SJCRH30 (cell line): ENCODE measurements at places on chromosomes 3 and 15.
A peak's percentile ranks its signal among the peaks of the same experiment; 100 is the strongest.

DNA sequence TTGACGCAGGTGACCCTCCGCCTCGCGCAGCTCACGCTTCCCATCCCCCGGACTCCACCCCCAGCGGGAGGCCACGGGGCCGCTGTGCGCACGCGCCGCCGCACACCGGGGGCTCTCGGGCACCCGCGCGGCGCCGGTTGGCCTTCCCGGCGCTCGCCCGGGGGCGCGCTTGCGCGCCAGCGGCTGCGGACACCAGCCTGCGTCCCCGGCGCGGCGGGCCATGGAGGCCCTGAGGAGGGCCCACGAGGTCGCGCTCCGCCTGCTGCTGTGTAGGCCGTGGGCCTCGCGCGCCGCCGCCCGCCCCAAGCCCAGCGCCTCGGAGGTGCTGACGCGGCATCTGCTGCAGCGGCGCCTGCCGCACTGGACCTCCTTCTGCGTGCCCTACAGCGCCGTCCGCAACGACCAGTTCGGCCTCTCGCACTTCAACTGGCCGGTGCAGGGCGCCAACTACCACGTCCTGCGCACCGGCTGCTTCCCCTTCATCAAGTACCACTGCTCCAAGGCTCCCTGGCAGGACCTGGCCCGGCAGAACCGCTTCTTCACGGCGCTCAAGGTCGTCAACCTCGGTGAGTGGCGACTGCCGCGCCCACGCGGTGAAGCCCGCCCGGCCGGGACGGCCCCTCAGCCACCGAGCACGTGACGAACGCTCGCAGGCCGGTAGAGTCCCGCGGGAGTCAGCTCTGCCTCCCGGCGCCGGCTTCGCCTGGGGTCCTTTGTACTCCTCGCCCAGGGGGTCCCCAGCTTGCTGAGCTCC is at the start of gene C15orf61:
Gene C15orf61, plus strand, starts transcription at position 103 of the 754 bp plus-strand sequence. Its CDS starts 118 bp downstream, at position 221.
- peak; percentile 83 for DNase-seq

DNA sequence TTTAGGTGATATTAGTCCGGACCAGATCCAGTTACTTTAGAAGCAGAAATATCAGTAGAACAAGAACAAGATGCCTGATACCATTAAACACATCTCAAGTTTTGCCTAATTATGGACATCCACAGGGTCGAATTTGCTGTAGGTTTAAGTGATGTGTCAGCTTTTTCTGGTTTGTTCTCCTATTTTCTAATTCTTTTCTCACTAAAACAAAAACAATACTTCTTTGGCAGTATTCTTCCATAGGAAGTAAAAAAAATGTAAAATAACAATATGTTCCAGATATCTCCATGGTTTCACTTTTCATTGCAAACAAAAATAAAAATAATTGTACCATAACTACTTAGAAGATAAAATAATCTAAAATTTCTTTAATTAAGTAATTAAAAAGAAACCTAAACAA is 265.7 kb downstream of the SHOX2 start:
- DNase-seq, result no peak

- DNase-seq, result peak; percentile 42
These were observed 14.7 kb downstream of the IGSF11 start for GRCh38 chr3:119019767-119020518.

DNA sequence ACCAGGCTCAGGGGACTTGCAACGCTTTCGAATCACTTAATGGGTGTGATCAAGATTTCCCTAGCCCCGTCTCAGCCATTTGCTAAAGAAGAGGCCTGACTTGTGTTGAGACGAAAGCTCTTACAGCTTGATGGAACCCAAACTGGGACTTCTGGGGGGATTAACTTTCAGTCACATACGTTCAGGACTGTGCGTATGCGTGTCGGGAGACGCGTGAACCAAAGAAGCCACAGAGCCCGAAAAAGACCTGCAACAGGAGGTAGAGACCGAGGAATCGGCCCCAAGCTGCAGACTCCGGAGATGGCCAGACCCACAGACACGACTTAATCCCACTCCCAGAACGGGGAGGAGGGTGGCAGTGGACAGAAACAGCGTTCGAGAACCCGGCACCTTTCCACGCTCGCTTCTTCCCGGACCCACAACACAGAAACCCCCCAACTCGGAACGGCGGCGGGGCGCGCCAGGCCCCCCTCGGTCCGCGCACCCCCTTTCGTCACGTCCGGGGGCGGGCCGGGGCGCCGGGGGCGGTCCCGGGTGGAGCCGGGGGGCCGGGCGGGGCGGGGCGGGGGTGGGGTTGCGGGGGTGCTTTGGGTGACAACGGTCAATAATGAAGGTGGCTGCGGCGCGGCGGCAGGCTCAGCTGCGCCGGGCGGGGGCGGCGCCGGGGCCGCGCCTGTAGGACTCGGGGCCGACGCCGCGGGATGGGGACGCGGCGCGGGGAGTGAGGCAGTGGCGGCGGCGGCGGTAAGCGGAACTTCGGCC is at the start of gene ATP11B:
Gene ATP11B, plus strand, starts transcription at position 604 of the 762 bp plus-strand sequence. CDS start 256 bp downstream, outside the sequence.
- DNase-seq, result peak; percentile 76

DNA sequence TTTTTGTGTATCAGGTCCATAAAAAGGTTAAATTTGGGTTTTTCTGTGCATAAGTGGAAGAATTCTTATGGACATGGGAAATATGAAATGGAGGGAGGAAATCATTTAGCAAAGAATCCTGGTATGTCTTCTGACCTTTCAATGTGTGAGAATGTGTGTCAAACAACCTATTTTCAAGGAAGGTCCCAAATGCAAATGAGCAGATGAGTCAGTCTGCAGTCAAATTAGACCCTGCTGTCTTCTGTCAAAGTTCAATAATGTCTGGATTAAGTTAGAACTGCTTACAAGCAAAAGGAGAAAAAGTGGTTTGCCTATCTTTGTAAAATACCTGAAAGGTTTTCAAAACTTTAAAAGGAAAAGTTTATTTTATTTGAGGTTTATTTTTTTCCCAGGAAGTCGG is 15.3 kb downstream of the FBN1 start:
- no peak for DNase-seq

DNA sequence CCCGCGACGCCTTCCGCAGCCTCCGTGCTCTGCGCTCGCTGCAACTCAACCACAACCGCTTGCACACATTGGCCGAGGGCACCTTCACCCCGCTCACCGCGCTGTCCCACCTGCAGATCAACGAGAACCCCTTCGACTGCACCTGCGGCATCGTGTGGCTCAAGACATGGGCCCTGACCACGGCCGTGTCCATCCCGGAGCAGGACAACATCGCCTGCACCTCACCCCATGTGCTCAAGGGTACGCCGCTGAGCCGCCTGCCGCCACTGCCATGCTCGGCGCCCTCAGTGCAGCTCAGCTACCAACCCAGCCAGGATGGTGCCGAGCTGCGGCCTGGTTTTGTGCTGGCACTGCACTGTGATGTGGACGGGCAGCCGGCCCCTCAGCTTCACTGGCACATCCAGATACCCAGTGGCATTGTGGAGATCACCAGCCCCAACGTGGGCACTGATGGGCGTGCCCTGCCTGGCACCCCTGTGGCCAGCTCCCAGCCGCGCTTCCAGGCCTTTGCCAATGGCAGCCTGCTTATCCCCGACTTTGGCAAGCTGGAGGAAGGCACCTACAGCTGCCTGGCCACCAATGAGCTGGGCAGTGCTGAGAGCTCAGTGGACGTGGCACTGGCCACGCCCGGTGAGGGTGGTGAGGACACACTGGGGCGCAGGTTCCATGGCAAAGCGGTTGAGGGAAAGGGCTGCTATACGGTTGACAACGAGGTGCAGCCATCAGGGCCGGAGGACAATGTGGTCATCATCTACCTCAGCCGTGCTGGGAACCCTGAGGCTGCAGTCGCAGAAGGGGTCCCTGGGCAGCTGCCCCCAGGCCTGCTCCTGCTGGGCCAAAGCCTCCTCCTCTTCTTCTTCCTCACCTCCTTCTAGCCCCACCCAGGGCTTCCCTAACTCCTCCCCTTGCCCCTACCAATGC is 2.0 kb downstream of the ISLR start:
- no peak for DNase-seq
